ENCODE measurements at places on chromosomes 5 and 9.

DNA sequence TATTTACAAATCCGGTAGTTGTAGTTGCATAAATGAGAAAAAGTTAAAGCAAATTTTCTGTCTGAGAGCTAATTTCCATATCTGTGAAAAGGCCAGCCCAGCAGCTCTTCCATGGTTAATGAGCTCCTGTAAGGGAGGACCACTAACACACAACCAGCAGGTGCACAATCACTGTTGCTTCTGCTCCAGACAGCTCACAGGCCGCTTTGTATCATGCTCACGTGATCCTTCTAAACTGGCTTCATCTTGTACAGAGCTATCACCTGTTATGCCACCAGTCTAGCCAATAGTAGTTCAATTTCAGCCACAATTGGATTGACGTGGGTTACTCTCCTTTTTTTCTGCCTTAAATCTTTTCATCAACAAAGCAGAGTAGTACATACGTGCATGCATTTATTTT lies 38.3 kb upstream of the FBXL17 start:
- H3K36me3 ChIP-seq: no peaks in the 10 kb centered on the region
- no peaks in the 10 kb centered on the region for H3K27me3 ChIP-seq
- no peak for DNase-seq
- H3K27ac ChIP-seq: no peak overlapping the region
- H3K4me3 ChIP-seq: no peak overlapping the region

DNA sequence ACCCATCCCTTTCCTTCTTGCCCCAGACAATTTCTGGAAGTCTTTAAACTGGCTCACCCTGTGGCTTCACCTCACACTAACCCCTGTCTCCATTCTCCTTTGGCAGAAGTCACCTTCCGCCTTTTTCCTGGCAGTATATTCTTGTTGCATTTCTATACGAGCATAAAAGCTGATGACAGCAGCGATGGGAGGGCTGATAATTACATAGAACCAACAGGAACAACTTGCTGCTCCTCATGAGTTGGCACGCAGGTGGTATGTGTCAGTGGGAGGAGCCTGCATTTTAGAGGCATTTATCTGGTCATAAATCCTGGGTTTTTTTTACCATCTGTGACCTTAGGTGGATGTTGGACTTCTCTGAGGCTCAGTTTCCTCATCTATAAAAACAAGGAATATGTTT lies 61.4 kb upstream of the CKMT2 start:
- H3K4me1 ChIP-seq: no peaks in the 10 kb centered on the region
- H3K36me3 ChIP-seq: no peaks in the 10 kb centered on the region
- H3K27me3 ChIP-seq: no peaks in the 10 kb centered on the region
- H3K4me3 ChIP-seq: no peak overlapping the region
- no peak for DNase-seq

- no peak overlapping the region for H3K27ac ChIP-seq
- peak; percentile 12 for DNase-seq
- peaks cover 26% of the 10 kb centered on the region for H3K4me1 ChIP-seq
- H3K4me3 ChIP-seq: no peak overlapping the region
- H3K27me3 ChIP-seq: no peaks in the 10 kb centered on the region
- H3K36me3 ChIP-seq: no peaks in the 10 kb centered on the region
These were observed 157.3 kb downstream of the ADAMTS12 start for GRCh38 chr5:33734537-33734936.

DNA sequence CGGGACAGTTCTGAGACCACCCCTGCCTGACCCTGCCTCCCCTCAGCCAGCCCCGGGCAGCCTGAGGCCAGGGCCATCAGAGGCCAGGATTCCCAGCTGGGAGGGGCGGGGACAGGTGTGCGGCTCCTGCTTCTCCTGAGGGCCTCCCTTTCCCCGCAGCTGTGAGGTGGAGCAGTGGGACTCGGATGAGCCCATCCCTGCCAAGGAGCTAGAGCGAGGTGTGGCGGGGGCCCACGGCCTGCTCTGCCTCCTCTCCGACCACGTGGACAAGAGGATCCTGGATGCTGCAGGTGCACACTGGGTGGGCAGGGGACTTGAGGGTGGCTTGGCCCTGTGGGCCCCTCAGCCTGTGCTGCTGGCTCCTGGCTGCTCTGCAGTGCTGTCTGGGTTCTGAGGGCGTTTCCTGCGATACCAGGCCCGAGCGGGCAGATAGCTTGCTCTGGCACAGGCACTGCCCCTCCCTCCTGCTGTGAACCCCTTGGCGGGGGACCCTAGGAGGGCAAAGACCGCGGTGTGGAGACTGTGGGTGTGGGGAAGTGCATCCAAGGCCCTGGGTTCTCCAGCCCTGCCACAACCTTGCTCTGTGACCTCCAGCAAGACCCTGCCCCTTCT lies 2.3 kb downstream of the GRHPR start:
- peaks cover 8% of the 10 kb centered on the region for H3K36me3 ChIP-seq
- H3K4me3 ChIP-seq: no peak overlapping the region
- H3K27ac ChIP-seq: no peak overlapping the region
- DNase-seq: no peak
- H3K4me1 ChIP-seq: peaks cover 4% of the 10 kb centered on the region

- no peak overlapping the region for H3K4me3 ChIP-seq
- H3K27ac ChIP-seq: no peak overlapping the region
- H3K27me3 ChIP-seq: no peaks in the 10 kb centered on the region
- peaks cover 13% of the 10 kb centered on the region for H3K4me1 ChIP-seq
- H3K36me3 ChIP-seq: no peaks in the 10 kb centered on the region
- DNase-seq: no peak
These were observed 134.2 kb downstream of the KCNIP1 start for GRCh38 chr5:170638051-170638450.

All from SJSA1 (cell line).